ENCODE measurements at places on chromosomes 11 and 22.

DNA sequence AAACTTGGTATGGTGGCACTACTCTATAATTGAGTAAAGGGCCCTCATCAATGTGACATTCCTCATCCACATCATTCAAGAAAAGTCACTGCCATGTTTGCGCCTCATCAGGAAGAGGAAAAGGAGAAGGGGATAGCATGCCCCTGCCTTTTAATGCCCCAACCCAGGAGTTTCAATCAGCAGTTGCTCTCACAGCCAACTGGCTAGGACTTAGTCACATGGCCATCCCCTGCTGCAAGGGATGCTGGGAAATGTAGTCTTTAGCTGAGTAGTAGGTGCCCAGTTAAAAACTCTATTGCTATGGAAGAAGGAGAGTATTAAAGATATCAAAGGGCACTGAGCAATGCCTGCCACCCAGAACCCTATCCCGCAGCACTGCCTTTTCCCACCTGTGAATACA is 10.9 kb upstream of the CCND1 start:
- no peak for DNase-seq

DNA sequence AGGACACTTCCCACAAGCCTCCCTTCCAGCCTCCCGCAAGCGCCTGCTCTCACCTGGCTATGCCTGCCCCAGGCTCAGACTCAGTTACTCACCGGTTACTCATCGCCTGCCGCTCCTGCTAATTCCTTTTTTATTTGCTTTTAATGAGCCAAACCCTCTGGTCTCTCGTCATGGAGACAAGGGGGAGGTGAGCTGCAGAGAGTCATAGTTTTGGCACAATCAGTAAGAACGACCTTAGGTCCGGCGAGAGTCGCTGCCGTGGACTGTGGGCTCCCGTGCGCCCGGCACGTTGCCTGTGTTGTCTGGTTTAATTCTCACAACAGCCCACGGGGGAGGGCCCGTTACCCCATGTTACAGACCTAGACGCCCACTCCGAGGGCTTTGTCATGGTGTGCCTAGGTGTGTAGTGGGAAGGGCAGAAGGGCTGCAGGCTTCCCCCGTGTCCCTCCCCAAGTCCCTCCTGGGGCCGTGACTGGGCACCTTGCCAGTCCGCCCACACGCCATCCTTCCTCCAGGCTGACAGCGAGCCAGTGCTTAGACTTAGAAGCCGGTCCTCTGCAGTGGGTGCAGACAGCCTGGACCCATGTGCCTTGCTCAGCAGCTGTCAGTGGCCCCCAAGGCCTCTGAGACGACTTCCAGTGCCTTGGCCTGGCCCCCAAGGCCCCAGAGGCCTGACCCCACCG is 42.2 kb downstream of the WNT7B start:
- DNase-seq, result no peak

DNA sequence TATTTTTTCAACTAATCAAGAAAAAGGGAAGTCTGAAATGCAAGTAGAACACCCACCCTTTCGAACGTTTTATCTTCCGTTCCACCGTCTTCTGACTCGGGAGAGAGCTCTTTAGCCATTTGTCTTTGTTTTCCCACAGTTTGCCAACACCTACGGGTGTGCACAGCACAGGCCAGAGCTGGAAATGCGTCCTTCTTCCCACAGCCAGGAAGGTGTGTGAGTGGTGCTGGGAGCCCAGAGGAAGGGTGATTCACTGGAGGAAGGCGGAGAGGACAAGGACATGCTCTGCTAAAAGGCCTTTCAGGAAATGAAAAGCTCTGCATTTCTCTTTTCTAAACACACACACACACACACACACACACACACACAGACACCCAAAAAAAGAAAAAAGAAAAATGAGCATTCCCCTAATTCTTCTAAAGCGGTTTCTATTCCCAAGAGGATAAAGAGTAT is 18.5 kb downstream of the ENDOD1 start:
- no peak for DNase-seq

GRCh38 chr11:7306900-7307299 is 55.2 kb downstream of the SYT9 start:
- DNase-seq, result no peak

DNA sequence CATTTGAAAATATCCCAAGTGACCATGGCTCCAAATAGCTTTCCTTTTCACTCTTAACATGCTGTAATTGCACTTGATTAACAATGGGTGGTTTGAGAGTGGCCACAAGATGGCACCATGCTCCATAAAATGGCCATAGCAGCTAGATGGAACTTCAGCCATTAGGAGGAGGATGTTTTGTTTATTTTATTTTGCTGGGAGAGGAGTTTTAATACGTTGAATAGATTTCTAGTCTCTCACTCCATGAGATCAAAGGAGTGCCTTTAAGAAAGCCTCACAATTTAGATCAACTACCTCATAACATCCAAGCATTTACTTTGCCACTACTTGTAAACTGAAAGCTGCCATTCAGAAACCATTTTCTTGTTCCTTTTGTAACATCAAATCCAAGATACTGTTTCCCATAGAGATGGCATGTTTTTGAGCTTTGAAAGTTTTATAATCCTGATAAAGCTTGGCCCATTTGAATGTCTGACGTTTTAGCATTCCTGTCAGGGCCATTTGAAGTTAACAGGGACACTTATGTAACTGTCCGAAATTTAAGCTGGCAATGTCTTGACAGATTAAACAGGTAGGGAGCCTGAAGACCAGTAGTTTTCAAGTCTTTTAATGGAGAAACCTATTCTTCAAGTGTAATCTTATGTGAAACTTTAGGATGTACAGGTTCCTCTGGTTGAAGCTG is 4.7 kb downstream of the FEN1 start:
- DNase-seq, result no peak

DNA sequence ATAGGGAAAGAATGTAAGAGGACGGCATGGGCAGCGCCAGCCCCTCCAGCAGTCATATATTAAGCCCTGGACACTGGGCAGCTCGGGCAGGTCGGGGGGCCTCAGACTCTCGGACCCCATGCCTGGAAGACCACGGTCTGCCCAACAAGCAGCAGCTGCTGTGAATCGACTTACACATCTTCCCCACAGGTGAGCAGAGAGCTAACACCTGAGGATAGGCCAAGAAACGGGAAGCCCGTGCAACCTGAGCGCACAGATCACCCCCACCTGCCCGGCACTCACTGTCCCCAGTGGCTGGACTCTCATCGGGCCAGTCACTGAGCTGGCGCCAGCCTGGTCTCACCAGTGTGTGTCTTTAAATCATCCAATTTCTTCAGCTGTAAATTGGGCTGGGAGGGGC is 4.7 kb upstream of the TCF20 start:
- DNase-seq, result no peak

DNA sequence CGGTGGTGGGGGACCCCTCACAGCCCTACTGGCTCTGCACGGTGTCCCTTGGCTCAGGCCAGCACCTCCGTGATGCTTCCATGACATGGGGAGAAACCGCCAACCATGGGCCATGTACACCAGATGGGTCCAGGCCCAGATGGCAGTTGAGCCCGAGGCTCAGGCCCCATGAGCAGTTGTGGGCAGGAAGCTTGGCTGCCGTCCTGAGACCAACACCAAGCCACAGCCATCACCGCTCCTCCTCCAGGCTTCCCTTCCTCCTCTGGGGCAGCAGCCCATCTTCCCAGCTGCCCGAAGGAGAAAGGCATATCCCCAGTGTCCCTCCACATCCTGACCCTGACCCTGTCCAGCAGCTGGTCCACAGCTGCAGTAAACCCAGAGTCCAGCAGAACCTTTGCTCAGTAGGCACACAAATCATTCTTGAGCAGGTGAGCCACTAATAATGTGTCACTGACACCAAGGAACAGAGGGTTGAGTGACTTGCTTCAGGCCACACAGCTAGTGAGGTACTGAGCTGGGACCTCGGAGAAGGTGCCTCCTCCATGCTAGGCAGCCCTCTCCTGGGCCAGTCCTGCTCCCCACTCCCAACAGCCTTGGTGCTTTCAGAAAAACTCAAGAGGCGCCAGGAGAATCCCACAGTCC is 204.9 kb downstream of the CTTN start:
- DNase-seq, result no peak

- DNase-seq, result no peak
Measured at GRCh38 chr11:74248469-74248868, 63.0 kb downstream of the P4HA3 start.

- no peak for DNase-seq
Measured at GRCh38 chr22:47446331-47446730, 683.9 kb downstream of the TBC1D22A start.

DNA sequence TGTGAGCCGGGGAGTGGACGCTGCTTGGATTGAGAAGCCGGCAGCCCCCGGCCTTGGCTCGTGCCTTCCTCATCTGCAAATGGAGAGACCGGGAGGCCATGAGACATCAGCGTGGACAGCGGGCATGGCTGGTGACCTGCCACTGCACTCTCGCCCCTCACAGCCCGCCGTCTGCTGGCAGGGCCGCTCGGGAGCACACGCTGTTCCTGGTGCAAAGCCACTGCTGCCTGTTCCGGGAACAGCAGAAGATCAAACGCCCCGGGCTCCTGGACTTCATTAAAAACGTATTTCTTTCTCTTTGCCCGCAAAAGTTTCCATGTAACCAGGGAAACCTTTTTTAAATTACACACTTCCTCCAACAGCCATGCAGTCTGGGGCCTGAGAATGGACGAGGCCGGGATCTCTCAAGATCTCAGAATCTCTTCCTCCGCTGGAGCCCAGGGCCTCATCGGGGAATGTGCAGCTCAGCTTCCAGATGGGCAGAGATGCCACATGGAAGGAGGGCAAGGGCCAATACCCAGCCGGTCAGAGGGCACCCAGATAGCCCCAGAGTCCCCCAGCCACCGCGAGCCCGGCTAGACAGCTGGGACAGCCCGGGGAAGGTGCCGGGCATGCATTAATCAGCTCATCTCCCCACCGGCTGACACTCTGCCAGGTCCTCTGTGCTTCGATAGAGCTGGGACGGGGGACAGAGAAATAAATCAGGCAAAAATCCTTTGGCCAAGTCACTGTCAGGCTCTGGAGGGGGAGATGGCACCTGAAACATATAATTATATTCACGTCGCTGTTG is 62.8 kb upstream of the PRR5 start:
- DNase-seq, result no peak

GRCh38 chr22:44179196-44179988 is 1.3 kb upstream of the PARVG start:
- DNase-seq, result no peak

- DNase-seq, result no peak
Measured at GRCh38 chr22:19387575-19387974, 44.0 kb downstream of the HIRA start.

DNA sequence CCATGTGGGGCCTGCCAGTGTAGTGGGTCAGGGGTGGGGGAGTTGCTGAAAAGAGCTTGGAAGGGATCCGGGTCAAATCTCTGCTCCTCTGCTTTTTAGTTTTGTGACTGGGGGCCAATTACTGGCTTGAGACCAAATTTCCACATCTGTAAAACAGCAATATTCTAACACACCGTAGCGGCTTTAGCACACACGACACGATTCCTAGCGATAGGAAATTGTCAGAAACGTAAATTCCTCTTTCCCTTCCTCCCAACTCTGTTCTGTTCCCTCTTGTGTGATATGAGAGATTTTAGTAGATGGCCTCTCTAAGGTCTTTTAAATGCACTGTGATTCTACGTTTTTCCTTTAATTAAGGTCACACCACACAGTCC is 71.9 kb downstream of the MICAL2 start:
- no peak for DNase-seq

DNA sequence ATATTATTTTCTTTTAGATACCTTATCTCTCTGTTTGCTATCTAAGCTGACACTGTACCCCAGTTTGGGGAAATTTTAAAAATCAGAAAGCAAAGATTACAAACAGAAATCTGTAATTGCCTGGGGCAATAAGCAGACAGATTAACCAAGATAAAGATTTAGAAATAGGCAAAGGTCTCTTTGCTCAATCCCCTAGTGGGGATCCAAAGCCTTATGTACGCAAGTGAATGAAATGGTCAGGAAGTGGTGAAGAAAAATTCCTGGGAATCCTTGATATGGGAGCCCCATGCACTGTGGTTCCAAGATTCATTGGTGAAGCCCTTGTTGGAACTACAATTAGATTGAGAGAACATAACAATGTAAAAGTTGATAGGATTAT is 139.5 kb upstream of the GUCY1A2 start:
- DNase-seq, result no peak

GRCh38 chr11:103901656-103902055 is 134.8 kb upstream of the DDI1 start:
- no peak for DNase-seq

DNA sequence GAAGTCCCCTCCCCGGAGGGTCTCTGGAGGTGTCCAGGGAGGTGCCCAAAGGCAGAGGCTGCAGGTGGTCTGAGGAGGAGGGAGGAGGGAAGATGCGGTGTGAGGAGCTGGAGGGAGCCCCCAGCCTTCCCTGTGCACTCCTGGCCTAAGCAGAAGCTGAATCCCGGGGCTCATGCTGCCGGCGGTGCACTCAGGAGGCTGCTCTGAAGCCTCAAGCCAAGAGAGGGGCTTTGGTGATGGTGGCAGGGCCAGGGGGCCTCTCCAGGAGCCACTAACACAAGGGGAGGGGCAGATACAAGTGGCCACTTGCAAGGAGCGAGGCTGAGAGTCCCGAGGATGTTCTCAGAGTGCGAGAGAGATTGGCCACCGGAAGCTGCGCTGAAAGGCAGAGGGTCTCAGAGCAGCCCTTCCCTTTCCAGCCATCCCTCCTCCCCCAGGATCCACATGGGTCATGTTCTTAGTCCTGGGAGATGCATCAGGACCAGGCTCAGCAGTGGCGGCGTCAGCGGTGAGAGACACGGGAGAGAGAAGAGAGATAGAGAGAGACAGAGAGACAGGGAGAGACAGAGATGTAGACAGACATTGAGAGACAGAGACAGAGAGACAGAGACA is 774 bp upstream of the MRGPRG start:
- DNase-seq, result no peak

- DNase-seq, result no peak
Measured at GRCh38 chr11:113238721-113239120, 75.7 kb upstream of the TTC12 start.

- no peak for DNase-seq
Measured at GRCh38 chr11:64619196-64619595, 28.2 kb downstream of the SLC22A12 start.

GRCh38 chr22:30206944-30207343 is 39.6 kb downstream of the LIF start:
- DNase-seq, result no peak

GRCh38 chr11:10022764-10023163 is 271.3 kb downstream of the SBF2 start:
- no peak for DNase-seq

GRCh38 chr11:9951807-9952206 is 287.9 kb downstream of the SWAP70 start:
- no peak for DNase-seq

DNA sequence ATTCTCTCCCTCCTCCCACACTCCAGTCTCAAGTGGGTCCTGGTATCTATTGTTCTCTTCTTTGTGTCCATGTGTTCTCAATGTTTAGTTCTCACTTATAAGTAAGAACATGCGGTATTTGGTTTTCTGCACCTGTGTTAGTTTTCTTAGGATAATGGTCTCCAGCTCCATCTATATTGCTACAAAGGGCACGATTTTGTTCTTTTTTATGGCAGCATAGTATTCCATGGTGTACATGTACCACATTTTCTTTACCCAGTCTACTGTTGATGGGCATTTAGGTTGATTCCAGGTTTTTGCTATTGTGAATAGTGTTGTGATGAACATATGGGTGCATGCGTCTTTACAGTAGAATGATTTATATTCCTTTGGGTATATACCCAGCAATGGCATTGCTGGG is 4.2 kb upstream of the INCENP start:
- no peak for DNase-seq
